AML-193 (cell line): ENCODE measurements at places on chromosomes 2 and 18.

GRCh38 chr2:26168785-26169184 lies 4.1 kb upstream of the GAREM2 start:
- no peak for DNase-seq

DNA sequence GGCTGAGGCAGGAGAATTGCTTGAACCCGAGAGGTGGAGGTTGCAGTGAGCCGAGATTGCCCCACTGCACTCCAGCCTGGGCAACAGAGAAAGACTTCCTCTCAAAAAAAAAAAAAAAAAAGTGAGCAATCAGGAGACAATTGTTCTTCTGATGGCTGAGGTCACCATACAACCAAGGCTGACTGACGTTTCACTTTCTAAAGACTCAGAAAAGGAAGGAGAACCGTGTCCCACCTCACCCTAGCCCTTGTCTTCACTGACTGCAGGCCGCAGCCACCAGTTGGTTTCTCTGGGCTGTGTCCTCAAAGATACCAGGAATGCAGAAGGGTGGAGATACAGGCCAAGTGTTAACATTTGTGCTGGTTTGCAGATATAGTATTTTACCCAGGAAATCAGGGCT lies 7.7 kb upstream of the SLC35F6 start:
- DNase-seq, result no peak

DNA sequence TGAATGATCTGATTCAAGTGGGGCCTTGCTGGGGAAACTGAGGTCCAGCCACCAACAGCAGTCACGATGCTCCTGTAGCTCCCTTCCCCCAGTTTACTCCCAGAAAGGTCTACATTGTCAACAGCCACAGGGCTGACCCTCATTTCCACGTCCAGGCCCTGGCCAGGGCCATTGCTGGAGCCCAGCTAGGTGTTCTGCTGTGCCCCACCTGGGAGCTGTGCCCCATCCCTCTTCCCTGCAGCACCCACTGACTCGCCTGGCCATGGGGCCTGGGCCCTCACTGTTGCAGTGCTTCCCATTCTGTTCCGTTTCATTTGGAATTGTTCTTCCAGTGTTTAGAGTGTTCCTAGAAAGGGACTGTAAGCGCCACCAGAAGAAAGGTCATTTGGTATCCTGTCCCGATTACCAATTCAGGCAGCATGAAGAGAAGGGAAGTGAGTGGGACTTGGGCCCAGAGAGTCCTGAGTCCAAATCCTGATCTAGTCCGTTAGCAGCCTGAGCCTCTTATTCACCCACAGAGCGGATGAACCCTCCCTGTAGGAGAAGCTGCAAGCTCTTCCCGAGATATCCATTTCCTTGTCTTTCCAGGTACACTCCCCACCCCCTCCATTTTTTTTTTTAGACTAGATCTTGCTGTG lies 73.1 kb upstream of the HPCAL1 start:
- DNase-seq, result no peak

GRCh38 chr2:215293879-215294278 lies 18.0 kb upstream of the ATIC start:
- no peak for DNase-seq

GRCh38 chr18:8413751-8414150 lies 195.5 kb upstream of the RAB12 start:
- no peak for DNase-seq

DNA sequence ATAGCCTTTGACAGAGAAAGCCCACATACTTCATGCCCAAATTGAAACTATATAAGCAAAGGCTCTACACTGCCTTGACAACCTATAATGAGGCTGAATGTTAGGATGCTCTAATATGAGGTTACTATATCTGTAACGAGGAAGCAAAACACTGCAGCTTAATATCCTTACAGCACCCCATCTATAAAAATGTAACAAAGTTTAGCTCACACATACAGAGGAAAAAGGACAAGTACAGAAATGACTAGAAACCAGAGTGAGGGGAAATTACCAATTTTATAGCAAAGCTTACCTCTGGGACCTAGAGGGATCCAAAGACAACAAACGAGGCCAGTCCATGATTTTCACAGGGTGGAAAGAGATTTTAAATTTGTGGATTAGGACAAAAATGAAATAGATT lies 138.5 kb downstream of the COL4A4 start:
- DNase-seq, result no peak
